T-helper 2 cell treated with Interferon-gamma antibody and Interleukin-4, amounts not matched to agents 5 μg/mL and 100 μg/mL, for 36 hours (primary cell): ENCODE measurements at places on chromosomes 5 and 9.

GRCh38 chr9:104817437-104817836 is 53.5 kb downstream of the NIPSNAP3B start:
- no peak overlapping the region for H3K4me3 ChIP-seq
- no peaks in the 10 kb centered on the region for H3K27me3 ChIP-seq
- no peaks in the 10 kb centered on the region for H3K36me3 ChIP-seq
- no peak overlapping the region for H3K27ac ChIP-seq
- DNase-seq, result no peak

DNA sequence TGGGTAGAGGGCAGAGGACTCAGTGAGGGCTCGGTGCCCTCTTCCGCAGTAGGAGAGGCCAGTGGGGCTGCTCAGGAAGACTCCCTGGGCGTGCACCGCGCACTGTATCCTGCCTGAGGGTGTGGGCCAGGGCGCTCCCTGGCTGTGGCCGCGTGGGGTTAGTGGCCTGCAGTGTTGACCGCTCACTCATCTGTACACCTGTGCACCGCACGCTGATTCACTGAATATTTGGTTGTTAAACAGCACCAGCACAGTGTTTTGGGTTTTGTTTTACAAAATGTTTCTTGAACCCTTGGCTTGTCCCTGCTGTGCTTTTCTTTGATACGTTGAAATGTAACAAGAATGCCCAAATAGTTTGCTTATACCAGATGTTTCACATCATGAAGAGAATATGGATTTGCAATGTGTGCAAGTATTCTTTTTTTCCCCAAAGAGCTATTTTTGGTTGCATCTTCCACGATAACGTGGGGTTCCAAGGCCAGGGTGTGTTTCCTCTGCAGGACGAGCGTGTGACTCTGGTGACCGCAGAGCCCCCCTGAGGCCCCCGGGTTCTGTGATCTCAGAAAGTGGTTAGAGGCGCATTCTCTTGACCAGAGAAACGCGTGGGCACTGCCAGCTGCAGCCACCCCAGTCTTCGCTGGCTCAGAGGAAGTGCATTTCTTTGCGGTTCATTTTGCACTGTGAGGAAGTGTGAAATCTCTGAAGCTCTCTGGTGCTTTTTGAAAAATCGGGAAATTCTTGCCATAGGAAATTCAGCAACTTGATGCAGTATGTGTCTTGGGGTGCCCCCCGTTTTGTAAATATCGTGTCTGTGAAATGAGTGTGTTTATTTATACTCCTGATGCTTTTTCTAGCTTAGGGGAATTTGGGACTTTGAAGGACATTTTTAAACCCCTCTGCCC is 46.9 kb downstream of the AHRR start:
- peak overlapping the region; percentile 54 for H3K4me3 ChIP-seq
- peak; percentile 25 for DNase-seq
- H3K27me3 ChIP-seq, result no peaks in the 10 kb centered on the region
- peaks cover 52% of the 10 kb centered on the region for H3K36me3 ChIP-seq
- H3K4me1 ChIP-seq, result peaks cover 54% of the 10 kb centered on the region

DNA sequence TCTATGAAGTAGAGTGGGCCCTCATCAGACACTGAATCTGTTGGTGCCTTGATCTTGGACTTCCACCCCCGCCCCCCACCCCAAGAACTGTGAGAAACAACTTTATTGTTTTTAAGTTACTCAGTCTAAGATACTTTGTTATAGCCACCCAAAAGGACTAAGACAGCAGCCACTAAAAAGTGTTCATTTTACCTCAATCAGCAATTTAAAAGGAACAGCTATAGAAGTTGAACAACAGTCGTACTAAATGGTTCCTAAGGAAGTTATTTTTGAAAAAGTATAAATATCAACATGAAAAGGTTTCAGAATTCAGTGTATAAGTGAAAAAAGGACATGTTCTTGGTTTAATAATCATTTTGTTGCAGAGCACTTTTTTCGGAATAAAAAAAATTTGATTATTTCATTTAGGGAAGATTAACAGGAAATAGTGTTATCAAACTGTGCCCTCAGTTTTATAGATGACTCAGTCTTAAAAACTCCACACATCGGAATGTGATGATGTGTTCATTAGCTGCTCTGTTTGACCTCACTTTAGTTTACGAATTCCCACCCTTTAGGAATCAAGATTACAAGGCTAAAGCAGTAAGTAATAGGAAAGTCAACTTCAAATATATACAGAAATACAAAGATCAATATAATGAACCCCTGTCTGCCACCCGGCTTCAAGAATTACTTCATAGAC is 71.2 kb downstream of the MTAP start:
- DNase-seq, result no peak
- no peaks in the 10 kb centered on the region for H3K27me3 ChIP-seq
- H3K36me3 ChIP-seq, result peaks cover 38% of the 10 kb centered on the region
- H3K27ac ChIP-seq, result no peak overlapping the region

- no peak for DNase-seq
- no peak overlapping the region for H3K4me3 ChIP-seq
- no peaks in the 10 kb centered on the region for H3K36me3 ChIP-seq
- H3K27me3 ChIP-seq, result no peaks in the 10 kb centered on the region
- H3K27ac ChIP-seq, result no peak overlapping the region
These were observed 564.8 kb downstream of the ACTL7B start for GRCh38 chr9:108290839-108291585.

GRCh38 chr5:146770546-146770945 is 108.0 kb downstream of the PPP2R2B start:
- H3K4me1 ChIP-seq, result no peaks in the 10 kb centered on the region
- H3K27ac ChIP-seq, result no peak overlapping the region
- DNase-seq, result no peak
- H3K4me3 ChIP-seq, result no peak overlapping the region

GRCh38 chr9:643966-644365 is 197.5 kb upstream of the DMRT1 start:
- no peaks in the 10 kb centered on the region for H3K36me3 ChIP-seq
- no peak for DNase-seq
- H3K4me3 ChIP-seq, result no peak overlapping the region
- peaks cover 1% of the 10 kb centered on the region for H3K4me1 ChIP-seq
- H3K27ac ChIP-seq, result no peak overlapping the region

- H3K27me3 ChIP-seq, result peaks cover 8% of the 10 kb centered on the region
- no peaks in the 10 kb centered on the region for H3K4me1 ChIP-seq
- H3K27ac ChIP-seq, result no peak overlapping the region
- H3K36me3 ChIP-seq, result no peaks in the 10 kb centered on the region
- no peak overlapping the region for H3K4me3 ChIP-seq
- no peak for DNase-seq
These were observed 57.3 kb downstream of the TRIO start for GRCh38 chr5:14200312-14200990.

DNA sequence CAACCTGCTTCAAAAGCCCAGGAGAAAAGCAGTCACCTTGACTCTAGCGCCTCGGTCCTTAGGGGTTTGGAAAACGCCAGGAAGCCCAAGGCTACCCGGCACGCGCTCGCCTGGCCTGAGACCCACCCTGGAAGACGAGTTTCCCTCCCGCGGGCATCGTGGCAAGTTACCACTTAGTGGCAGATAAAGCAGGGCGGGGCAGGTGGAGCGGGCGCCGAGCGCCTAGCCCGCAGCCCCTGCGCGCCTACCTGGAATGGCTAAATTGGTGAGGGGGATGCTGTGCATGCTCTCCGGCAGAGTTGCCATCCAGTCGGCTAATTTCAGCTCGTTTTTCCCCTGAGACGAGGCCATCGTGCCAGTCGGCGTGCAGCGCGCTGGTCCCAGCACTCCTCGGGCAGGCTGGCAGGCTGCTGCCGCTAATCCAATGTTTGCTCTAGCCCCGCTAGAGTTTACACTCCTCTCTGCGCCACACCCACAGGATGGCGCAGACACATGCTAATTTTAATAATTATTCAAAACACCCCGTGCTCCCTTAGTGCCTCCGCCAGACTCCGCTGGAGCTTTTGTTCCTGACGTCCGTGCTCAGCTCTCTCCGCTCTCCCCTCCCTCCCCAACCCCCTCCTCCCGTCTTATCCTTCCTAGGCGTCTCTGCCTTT is at the start of gene PLCXD3:
TSS of gene PLCXD3 (minus strand) at position 426 of the 656 bp plus-strand sequence. CDS start at position 351, 75 bp downstream.
- DNase-seq, result no peak
- H3K27me3 ChIP-seq, result peaks cover 34% of the 10 kb centered on the region
- no peak within 1 kb of the TSS for H3K27ac ChIP-seq
- H3K4me3 ChIP-seq, result peak within 1 kb of the TSS; percentile 19
- H3K4me1 ChIP-seq, result peaks cover 2% of the 10 kb centered on the region
- H3K36me3 ChIP-seq, result no peaks in the 10 kb centered on the region

- H3K36me3 ChIP-seq, result no peaks in the 10 kb centered on the region
- H3K27ac ChIP-seq, result no peak overlapping the region
- no peaks in the 10 kb centered on the region for H3K27me3 ChIP-seq
These were observed 192.3 kb downstream of the TLE1 start for GRCh38 chr9:81497091-81497490.

DNA sequence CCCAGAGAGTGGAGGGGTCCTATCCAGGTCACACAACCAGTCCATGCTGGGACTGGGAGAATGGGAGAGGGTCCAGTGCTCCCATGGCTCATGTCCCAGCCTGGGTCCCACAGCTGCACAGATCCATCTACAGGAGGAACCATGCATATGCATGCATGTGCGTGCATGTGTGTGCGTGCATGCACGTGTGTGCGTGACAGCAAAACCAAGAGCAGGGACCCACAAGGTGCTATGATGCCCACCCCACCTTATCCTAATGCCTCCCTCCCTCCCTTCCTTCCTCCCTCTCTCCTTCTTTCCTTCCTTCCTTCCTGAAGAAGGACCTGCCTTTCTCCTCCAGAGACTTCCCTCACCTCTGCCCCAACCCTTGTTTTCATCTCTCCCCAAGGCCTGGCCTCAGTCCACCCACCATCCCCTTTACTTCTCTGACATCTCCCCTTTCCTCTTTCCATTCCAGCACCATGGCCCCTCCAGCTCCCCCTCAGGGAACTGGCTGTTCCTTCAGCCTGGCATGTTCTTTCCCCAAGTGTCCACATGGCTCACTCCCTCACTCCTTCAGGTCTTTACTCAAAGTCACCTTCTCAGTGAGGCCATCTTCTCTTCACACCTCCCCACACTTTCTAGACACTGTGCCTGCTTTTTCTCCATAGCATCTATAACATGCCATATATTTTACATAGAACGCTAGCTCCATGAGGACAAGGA is 21.8 kb downstream of the AQP7 start:
- no peak overlapping the region for H3K4me3 ChIP-seq
- no peak for DNase-seq
- H3K4me1 ChIP-seq, result no peaks in the 10 kb centered on the region
- H3K36me3 ChIP-seq, result no peaks in the 10 kb centered on the region
- H3K27me3 ChIP-seq, result no peaks in the 10 kb centered on the region

- H3K4me1 ChIP-seq, result peaks cover 44% of the 10 kb centered on the region
- H3K27ac ChIP-seq, result peak overlapping the region; percentile 91
- DNase-seq, result peak; percentile 21
- peaks cover 22% of the 10 kb centered on the region for H3K36me3 ChIP-seq
These were observed 74.5 kb downstream of the CDKN2A start for GRCh38 chr9:21919377-21920362.

DNA sequence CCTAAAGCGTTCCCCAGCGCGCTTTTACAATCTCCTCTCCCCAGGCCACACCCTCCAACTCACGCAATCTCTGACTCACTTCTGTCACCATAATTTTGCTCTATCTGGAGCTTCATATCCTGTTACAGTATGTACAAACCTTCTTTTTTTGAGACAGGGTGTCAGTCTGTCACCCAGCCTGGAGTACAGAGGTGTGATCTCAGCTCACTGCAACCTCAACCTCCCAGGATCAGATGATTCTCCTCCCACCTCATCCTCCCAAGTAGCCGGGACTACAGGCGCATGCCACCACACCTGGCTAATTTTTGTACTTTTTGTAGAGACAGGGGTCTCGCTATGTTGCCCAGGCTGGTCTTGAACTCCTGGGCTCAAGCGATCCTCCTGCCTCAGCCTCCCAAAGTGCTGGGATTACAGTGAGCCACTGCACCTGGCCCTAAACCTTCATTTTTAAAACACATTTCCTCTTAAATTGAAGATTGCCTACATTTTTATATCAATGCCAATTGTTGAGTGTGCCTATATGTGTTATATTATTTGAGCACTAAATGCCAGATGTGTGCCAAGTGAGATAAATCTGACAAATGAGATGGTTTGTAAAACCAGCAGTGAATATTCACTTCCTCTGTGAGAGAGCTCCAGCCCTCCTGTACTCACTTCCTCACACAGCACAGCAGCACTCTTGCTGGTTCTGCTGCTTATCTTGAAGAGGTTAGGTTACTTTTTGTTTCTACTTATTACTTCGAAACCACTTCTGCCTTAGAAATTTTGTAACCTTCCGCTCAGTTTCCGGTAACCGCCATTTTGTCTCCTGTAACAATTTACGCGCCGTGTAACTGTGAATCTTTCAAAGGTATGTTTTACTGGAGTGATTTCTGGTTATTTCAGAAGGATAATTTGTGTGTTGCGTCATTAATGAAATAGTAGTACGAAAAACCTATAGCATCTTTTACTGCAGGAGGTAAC is 57.9 kb downstream of the DOCK8 start:
- peak overlapping the region; percentile 96 for H3K27ac ChIP-seq
- peaks cover 50% of the 10 kb centered on the region for H3K4me1 ChIP-seq
- DNase-seq, result peak; percentile 74
- peaks cover 48% of the 10 kb centered on the region for H3K36me3 ChIP-seq

DNA sequence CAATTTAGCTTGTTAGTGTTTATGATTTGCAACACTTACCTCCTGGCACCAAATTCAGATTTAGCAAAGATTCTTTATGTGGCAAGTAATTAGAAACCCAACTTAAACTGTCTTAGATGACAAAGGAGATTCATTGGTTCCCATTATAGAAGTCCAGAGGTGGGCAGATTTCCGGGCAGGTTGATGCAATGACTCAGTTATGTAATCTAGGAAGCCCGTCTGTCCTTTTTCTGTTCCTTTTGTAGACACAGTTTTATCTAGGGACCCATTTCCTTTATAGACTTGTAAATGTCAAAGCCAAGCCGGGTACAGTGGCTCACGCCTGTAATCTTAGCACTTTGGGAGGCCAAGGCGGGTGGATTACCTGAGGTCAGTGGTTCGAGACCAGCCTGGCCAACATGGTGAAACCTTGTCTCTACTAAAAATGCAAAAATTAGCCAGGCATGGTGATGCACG is 20.3 kb upstream of the ANKRD33B start:
- no peak for DNase-seq
- H3K27me3 ChIP-seq, result peaks cover 33% of the 10 kb centered on the region
- H3K36me3 ChIP-seq, result no peaks in the 10 kb centered on the region

DNA sequence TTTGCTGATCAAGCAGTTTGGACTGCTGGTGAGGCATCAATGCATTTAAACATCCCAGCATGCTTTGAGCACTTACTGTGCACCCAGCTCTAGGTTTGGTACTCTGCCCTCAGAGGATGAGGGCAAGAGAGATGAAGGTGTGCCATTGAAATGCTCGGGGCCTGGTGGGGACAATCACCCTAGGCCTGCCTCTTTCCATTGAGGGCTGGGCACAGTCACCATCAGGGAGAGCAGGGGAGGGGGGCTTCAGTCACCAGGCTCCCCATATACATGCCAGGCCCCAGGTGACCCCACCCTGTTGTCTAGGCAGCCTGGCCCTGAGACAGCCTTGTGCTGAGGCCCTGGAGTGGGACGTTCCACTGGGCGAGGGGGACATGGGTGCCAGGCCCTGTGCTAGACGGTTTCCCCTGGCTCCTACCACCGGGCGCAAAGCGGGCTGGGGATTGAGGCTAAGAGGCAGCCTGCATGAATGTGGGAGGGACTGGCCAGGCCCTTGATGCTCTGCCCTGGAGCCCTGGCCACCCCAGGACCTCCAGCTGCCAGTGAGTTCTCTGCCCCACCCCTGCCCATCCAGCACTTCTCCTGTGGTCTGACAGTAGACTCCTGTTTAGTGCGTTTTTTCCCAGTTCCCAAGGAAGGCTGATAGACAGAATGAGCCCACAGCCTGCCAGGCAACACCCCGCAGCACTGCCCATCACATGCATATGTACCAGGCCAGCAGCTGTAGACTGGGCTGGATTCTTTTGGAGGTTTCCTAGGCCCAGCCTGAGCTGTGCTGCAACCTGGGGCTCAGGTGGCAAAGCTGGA is 18.9 kb downstream of the TCF7 start:
- peaks cover 64% of the 10 kb centered on the region for H3K4me1 ChIP-seq
- peak overlapping the region; percentile 90 for H3K27ac ChIP-seq
- peaks cover 8% of the 10 kb centered on the region for H3K27me3 ChIP-seq
